ENCODE measurements at places on chromosomes 4 and X.

- H3K27ac ChIP-seq = no peak overlapping the region
- H3K4me1 ChIP-seq = no peaks in the 10 kb centered on the region
- no peaks in the 10 kb centered on the region for H3K36me3 ChIP-seq
- peak; percentile 15 for DNase-seq
Measured at GRCh38 chr4:42995343-42995944, 102.9 kb downstream of the GRXCR1 start.

DNA sequence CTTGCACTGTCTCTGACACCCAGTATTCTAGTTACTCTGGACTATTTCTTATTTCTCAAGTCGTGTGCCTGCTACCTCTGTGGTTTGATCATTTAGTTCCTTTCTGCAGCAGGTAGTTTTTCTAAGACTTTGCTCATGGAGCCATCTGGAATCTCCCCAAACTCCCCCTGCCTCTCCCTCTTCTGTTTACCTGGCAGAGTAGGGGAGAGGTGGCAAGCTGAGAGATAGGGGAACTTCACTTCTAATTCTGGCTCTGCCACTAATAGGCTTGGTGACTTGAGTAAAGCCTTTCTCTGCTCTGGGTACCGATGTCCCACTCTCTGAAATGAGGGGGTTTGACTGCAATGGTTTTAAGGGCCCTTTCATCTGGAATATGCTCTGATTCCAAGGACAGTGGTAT, 141.3 kb downstream of the CPEB2 start:
- no peak overlapping the region for H3K27ac ChIP-seq
- H3K4me1 ChIP-seq = peaks cover 3% of the 10 kb centered on the region
- H3K4me3 ChIP-seq = no peak overlapping the region
- H3K27me3 ChIP-seq = no peaks in the 10 kb centered on the region

GRCh38 chr4:6175426-6175825, 24.9 kb downstream of the JAKMIP1 start:
- no peak overlapping the region for H3K27ac ChIP-seq
- H3K4me3 ChIP-seq = no peak overlapping the region
- no peaks in the 10 kb centered on the region for H3K36me3 ChIP-seq
- H3K27me3 ChIP-seq = no peaks in the 10 kb centered on the region
- no peaks in the 10 kb centered on the region for H3K4me1 ChIP-seq

GRCh38 chrX:74023203-74023602, 280.8 kb upstream of the ZCCHC13 start:
- no peak for DNase-seq
- H3K36me3 ChIP-seq = no peaks in the 10 kb centered on the region
- no peak overlapping the region for H3K27ac ChIP-seq

- H3K4me1 ChIP-seq = no peaks in the 10 kb centered on the region
- H3K4me3 ChIP-seq = no peak overlapping the region
- no peak overlapping the region for H3K27ac ChIP-seq
- H3K36me3 ChIP-seq = no peaks in the 10 kb centered on the region
- H3K27me3 ChIP-seq = no peaks in the 10 kb centered on the region
Measured at GRCh38 chr4:146110871-146111485, 64.5 kb upstream of the LSM6 start.

GRCh38 chr4:69518102-69518501, 22.4 kb upstream of the UGT2B4 start:
- no peaks in the 10 kb centered on the region for H3K27me3 ChIP-seq
- no peaks in the 10 kb centered on the region for H3K36me3 ChIP-seq
- no peak overlapping the region for H3K4me3 ChIP-seq
- no peak overlapping the region for H3K27ac ChIP-seq
- DNase-seq = no peak

- peaks cover 4% of the 10 kb centered on the region for H3K4me1 ChIP-seq
- H3K27me3 ChIP-seq = no peaks in the 10 kb centered on the region
- no peak overlapping the region for H3K27ac ChIP-seq
- no peak for DNase-seq
Measured at GRCh38 chr4:158056689-158057245, 116.1 kb downstream of the GASK1B start.

DNA sequence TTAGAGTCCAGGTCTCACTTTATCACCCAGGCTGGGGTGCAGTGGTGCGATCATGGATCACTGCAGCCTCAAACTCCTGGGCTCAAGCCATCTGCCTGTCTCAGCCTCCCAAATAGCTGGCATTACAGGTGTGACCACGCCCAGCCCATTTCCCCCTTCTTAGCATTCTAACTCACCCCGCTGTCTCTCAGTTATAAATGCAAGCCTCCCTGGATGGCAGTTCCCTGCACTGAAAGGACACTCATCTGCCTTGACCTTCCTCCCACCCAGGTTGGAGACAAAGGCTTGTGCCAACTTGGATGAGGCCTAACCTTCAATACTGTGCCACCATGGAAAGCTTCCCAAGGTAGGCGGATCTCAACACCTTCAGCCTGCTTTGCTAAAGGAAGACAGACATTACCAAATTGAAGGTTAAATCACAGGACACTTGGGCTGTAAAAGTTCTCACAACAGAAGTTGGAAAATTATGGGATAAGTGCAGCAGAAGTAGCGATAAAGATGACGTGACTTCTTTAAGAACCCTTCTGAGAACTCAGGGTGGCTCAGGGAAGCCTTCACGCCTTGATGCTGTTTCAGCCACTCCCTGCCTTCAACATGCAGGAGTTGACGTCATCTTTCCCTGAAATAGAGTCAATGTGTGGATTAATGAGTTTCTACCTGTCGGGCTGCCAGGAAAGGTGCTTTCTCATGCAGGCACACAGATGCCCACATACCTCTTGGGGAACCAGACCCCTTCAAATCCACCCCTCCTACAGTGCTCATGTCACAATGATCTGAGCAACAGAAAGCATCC, 10.6 kb upstream of the GPM6B start:
- no peaks in the 10 kb centered on the region for H3K27me3 ChIP-seq
- no peaks in the 10 kb centered on the region for H3K36me3 ChIP-seq
- H3K4me3 ChIP-seq = no peak overlapping the region
- no peaks in the 10 kb centered on the region for H3K4me1 ChIP-seq
- no peak for DNase-seq

- H3K27me3 ChIP-seq = no peaks in the 10 kb centered on the region
- H3K4me3 ChIP-seq = no peak overlapping the region
- no peak for DNase-seq
- H3K4me1 ChIP-seq = no peaks in the 10 kb centered on the region
- H3K27ac ChIP-seq = no peak overlapping the region
- H3K36me3 ChIP-seq = peaks cover 7% of the 10 kb centered on the region
Measured at GRCh38 chr4:145552181-145552822, 66.9 kb upstream of the MMAA start.

DNA sequence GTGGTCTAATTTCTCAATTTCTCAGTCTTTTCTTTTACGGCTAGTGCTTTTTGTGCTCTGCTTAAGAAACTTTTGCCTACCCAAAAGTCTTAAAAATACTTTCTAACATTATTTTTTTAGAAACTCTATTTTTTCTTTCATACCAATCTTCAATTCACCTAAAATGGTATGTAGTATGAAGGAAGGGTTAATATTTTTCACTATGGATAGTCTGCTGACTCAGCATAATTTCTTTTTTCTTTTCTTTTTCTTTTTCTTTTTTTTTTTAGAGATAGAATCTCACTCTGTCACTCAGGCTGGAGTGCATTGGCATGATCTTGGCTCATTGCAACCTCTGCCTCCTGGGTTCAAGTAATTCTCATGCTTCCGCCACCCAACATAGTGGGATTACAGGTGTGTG, 34.2 kb upstream of the GYPE start:
- H3K36me3 ChIP-seq = no peaks in the 10 kb centered on the region
- no peaks in the 10 kb centered on the region for H3K4me1 ChIP-seq
- DNase-seq = no peak
- H3K27me3 ChIP-seq = no peaks in the 10 kb centered on the region
- H3K4me3 ChIP-seq = no peak overlapping the region

DNA sequence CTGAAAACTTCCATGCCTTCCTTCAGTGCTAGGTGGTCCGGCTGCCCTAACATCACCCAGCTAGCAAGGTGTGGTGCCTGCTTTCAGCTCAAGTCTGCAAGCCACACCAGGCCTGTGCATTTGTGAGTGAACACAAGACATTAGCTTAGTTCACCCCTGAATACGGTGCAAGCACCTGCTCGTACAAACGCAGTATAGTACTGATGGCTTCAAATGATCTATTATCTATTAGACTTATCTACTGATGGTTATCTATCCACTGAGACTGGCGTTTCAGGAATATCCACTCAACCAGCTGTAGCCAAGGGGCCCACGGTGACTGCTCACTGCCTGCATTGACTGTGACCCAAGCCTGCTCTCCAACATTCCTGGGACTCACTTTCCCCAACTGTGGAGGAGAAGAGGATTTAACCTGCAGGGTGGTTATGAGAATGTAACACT, 155.9 kb downstream of the SHOX start:
- no peak overlapping the region for H3K27ac ChIP-seq
- no peaks in the 10 kb centered on the region for H3K27me3 ChIP-seq
- no peak overlapping the region for H3K4me3 ChIP-seq
- no peaks in the 10 kb centered on the region for H3K36me3 ChIP-seq
- no peak for DNase-seq

DNA sequence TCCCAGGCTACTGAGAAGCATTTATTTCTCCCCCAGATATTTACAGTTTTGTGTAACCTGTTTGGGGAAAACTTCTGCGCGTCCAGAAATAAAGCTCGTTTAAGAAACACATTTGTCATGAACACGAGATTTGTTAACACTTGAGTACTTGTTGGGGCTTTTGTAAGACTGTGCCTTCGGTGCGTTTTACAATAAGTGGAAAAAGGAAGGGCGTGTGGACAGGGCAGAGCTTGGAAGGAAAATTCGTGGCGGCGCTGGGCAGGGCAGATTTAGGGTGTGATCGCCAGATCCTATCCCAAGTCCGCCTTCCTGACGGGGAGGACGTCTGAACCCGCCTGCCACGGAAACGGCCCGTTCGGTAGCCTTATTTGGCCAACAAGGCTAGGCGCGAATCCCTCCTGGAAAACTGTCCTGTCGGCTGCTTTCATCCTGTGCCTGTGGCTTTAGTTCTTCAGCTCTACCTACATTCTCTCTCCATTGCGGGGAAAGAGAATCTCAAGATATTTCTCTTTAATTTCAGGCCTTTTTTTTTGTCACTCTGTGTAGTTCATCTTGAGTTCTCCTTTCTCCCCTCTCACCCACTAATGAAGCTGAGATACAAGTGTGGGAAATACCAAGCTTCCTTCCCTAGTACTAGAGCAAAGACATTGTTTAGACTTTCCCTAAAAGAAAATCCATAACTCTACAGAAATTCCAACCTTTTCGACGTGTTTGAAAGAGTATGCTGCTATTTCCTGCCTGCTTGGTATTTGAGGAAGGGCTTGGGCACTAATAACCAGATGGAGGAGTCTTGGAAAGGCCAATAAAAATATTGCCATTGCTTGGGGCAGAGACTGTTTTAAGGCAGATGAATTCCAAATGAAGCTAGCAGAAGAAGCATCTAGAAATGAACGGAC, 982 bp downstream of the PDLIM5 start:
- H3K27me3 ChIP-seq = no peaks in the 10 kb centered on the region
- peaks cover 24% of the 10 kb centered on the region for H3K36me3 ChIP-seq
- DNase-seq = peak; percentile 82
- H3K4me3 ChIP-seq = peak overlapping the region; percentile 99

GRCh38 chrX:150329868-150330267, 33.2 kb upstream of the MAMLD1 start:
- no peak overlapping the region for H3K4me3 ChIP-seq
- no peak overlapping the region for H3K27ac ChIP-seq
- peak; percentile 48 for DNase-seq
- H3K27me3 ChIP-seq = no peaks in the 10 kb centered on the region
- peaks cover 20% of the 10 kb centered on the region for H3K4me1 ChIP-seq
- H3K36me3 ChIP-seq = no peaks in the 10 kb centered on the region

DNA sequence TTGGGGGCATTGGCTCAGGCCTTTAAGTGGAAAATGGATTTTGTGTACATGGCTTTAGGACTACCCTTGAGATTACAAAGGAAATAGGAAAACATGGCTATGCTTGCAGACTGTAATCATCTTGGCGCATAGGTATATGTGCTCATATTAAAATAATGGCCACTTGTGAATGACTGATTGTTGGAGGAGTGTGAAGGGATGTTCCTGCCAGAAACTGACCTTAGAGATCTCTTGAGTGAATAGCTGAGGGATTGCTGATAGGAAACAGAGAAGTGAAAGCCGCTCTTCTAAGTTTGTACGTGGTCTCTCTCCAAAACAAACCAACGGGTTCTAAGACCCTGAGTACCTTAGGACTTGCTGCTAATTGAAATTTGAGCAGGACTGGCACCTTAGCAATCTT, 186.0 kb downstream of the MGST2 start:
- no peaks in the 10 kb centered on the region for H3K4me1 ChIP-seq
- no peak overlapping the region for H3K27ac ChIP-seq
- no peak overlapping the region for H3K4me3 ChIP-seq
- no peaks in the 10 kb centered on the region for H3K36me3 ChIP-seq

DNA sequence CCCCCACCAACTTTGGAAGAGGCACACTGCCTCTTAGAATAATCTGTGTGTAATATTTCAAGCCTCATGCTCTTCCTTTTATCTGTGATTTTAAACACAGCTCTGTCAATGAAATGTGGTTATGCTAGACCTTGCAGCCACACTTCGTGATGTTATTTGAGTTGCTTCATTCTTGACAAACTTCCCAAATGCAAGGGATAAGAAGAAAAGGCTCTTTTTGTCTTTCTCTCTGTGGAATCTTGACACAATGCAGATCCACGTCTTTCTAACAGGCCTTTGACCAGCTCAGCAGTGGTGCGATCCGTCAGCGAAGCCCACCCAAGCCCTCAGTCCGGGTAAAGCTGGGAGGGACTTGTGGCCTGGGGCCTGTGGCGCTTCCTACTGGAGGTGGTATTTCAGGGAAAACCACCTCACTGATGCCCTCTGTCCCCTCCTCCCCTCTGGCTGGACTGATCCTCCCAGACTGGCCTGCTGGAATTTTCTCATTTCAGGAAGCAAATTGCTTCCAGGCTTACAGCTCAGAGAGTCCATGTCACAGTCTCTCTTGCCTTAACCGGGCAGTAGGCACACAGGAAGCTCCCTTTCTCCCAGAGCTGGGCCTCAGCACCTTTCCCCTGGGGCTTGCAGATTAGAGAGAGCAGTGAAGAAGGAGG, 19.5 kb upstream of the CCKAR start:
- H3K27me3 ChIP-seq = no peaks in the 10 kb centered on the region
- no peaks in the 10 kb centered on the region for H3K4me1 ChIP-seq
- H3K36me3 ChIP-seq = no peaks in the 10 kb centered on the region

DNA sequence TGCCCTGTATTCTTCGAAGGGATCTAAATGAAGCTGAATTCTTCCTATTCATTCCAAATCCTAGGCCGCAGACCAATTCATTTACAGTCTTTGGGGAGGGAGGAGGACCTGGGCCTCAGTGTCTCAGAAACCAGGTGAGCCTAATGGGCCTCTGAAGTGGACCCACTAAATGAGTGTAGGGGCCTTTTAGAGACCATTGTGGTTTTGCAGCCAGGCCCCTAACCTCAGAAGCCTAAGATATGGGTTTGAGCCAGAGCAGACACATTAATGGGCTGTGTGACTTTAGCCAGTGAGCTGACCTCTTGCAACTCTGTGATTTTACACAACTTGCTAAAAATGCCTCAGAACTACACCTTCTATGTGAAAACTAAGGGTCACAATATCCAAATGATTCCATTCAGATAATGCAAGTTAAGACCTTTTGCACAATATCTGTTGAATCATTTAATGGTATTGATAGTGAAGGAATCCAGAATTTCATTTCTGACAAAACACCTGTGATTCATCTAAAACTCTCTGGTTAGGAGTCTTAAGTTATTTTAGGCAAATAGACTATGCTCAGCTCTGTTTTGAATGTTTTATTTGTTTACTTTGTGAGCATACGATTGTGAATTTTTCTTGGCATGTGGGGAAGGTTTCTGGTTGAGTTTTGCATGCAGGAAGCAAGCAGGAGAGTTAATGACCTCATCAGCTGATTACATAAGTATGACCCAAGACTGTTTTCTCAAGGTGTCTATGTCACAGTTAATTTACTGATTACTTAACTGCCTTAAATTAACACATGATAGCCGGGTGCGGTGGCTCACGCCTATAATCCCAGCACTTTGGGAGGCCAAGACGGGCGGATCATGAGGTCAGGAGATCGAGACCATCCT, 75.0 kb downstream of the EVC start:
- peaks cover 30% of the 10 kb centered on the region for H3K36me3 ChIP-seq
- no peak overlapping the region for H3K4me3 ChIP-seq
- peak; percentile 79 for DNase-seq
- no peaks in the 10 kb centered on the region for H3K27me3 ChIP-seq

Data from astrocyte (in vitro differentiated cells and primary cell).